ENCODE measurements at places on chromosomes 3 and 15.

DNA sequence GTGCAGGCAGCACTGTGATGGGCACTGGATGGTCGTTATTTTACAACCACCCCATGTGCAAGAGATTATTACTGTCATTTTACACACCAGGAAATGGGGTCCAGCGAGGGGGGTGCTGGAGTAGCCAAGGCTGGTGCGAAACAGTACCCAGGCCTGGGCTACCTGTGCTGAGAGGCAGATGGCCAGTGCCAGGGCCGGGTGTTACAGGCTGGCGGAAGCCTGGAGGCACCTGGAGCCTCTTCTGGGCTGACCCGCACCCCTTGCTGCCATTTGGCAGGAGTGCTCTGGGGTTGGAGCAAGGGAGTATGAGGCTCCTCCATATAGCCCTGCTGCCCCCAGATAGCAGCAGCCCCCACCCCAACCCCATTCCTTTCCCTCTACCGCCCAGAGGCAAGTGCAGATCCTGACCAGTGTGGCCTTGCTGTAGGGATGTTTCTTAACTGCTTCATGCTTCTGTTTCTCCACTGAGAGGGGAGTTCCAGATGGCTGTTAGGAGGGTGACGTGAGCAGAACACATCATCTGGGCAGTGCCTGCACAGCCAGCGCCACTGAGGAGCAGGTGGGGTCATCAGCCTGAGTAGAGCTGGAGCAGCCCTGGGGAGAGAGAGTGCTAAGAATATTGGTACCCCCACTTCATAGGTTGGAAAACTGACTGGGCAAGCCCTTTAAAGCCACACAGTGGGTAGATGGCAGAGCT, 15.3 kb downstream of the SNX33 start:
- DNase-seq = no peak

- DNase-seq = peak; percentile 11
Measured at GRCh38 chr3:149247929-149248691, 26.5 kb upstream of the CP start.

- DNase-seq = peak; percentile 56
Measured at GRCh38 chr3:64445109-64445943, 220.1 kb upstream of the PRICKLE2 start.

DNA sequence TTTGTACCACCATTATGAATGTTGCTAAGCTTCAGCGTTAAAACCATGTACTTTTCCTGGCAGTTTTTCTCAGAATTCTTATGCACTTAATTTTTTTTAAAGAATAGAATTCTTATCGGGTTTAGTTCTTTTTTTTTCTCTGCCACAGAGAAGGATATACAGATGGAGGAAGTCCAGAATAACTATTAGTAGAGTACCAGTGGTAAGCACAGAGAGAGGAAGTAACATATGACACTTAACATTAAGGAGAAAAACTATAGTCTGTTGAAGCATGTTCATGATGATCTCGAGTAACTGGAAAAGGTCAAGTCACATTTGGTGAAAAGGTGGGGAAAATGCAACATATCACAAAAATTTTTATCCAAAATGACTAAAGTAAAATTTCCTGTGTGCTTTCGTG, 68.9 kb downstream of the RNF13 start:
- DNase-seq = no peak

- DNase-seq = peak; percentile 18
Measured at GRCh38 chr3:10927551-10927950, 65.0 kb upstream of the SLC6A1 start.

DNA sequence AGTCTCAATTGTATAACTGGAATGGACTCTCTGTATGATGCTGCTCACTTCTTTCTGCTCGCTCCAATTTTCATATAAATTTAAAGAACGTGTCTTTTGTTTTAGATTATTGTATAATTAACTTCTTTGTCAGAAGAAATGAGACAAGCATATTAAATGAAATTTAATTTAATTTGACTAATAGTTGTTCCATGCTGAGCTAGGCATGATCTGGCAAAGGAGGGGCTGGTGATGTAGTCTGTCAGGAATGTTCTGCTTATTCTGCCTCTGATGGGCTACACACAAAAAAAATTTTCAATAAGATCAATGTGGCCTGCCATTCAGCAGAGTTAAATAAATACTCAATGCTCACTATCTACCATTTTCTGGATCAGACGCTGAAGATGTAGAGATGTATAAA, 208.4 kb upstream of the CD96 start:
- peak; percentile 35 for DNase-seq

- DNase-seq = peak; percentile 98
Measured at GRCh38 chr3:41267975-41268640, 68.8 kb downstream of the CTNNB1 start.

GRCh38 chr15:73318463-73319351, 50.1 kb downstream of the HCN4 start:
- DNase-seq = peak; percentile 20

- DNase-seq = no peak
Measured at GRCh38 chr3:7917443-7918151, 584.0 kb upstream of the LMCD1 start.

GRCh38 chr3:196903740-196904139, 36.0 kb downstream of the SENP5 start:
- no peak for DNase-seq

DNA sequence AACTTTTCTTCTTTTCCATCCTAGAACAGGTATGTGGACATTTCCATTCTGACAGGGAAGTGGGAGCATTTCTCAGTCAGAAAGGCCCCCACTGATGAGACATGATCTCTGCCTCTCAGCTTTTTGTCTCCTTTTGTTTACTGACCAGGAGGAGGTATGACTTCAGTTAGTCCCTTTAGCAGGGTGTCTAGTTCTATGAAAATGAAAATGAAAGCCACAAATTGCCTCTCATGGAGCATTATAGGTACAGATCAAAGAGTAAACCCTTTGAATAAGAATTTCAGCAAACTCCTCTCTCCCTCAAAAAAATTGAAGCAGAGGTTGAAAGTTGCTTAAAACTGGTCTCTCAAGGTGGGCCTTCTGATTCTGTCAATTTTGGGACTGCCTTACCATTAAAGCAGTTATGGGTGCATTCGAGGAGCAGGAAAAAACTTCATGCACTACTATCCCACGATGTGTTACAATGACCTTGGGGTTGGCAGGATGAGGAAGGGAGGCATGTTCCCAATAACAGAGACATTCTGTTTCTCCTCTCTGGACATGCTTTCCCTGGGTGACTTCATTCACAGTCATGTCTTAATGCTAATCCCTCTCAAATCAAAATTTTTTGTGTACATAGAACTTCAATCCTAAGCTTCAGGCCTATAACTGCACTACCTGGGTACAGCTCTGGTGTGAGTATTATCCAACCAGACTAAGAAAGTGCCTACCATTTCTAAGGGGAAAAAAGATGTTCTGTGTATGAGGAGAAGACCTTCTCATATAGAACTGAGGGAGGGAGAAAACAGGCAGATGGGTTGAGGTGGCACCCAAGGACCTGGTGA, 50.6 kb upstream of the TBC1D23 start:
- DNase-seq = peak; percentile 43

GRCh38 chr3:84444726-84445521, 513.9 kb upstream of the CADM2 start:
- DNase-seq = no peak

DNA sequence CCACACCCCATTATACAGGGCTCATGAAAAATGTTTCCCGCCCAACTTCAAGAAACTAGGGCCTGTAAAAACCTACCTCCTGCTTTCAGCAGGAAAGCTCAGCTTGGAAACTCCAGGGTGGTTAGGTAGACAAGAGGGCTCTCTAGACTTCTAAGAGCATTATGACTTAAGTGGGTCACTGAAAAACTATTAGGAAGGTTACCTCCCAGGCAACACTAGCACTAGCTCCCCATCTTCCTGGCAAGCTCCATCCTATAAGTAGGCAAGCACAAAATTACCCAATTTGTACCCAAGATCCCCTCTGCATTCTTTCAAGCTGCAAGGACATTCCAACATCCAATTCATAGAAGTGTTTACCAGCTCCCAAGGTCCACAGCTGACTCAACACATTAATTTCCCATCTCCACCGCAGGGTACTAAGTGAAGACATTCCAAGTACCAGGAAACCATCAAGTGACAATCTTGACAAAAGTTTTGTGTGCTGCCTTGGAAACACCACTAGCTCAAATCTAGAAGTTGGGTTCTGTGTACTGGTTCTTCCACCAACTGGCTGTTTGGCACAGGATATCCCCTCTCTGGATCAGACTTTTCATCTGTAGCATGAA, 46.9 kb downstream of the WNT5A start:
- DNase-seq = peak; percentile 39

DNA sequence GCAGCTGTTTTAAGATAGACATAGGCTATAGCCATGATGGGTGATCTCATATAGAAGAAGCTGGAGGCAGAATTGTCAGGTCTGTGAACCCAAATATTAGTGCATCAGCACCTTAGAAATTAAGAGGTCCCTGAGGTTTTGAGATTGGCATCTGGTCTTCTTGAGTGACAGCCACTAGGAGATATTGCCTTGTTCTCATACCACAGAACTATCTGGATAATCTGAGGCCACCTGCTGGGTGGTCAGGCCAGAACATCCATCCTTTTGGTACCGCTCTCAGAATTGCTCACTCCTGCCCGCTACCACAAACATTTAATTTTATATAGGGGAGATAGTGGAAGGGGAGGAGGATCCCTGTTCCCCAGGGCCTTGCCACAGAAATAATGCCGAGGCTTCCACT, 210.6 kb upstream of the ZPLD1 start:
- DNase-seq = peak; percentile 39

GRCh38 chr3:197028728-197029510, 698 bp downstream of the MELTF start:
- peak; percentile 41 for DNase-seq

GRCh38 chr3:138359919-138360868, 11.8 kb downstream of the MRAS start:
- DNase-seq = no peak

GRCh38 chr3:127365163-127365798, 77.4 kb upstream of the PRR20G start:
- DNase-seq = no peak

GRCh38 chr3:175307642-175308041, 448.5 kb downstream of the NAALADL2 start:
- DNase-seq = no peak

GRCh38 chr15:48300038-48300437, 31.2 kb upstream of the DUT start:
- no peak for DNase-seq

GRCh38 chr15:63663906-63664305, 66.7 kb downstream of the FBXL22 start:
- DNase-seq = no peak

DNA sequence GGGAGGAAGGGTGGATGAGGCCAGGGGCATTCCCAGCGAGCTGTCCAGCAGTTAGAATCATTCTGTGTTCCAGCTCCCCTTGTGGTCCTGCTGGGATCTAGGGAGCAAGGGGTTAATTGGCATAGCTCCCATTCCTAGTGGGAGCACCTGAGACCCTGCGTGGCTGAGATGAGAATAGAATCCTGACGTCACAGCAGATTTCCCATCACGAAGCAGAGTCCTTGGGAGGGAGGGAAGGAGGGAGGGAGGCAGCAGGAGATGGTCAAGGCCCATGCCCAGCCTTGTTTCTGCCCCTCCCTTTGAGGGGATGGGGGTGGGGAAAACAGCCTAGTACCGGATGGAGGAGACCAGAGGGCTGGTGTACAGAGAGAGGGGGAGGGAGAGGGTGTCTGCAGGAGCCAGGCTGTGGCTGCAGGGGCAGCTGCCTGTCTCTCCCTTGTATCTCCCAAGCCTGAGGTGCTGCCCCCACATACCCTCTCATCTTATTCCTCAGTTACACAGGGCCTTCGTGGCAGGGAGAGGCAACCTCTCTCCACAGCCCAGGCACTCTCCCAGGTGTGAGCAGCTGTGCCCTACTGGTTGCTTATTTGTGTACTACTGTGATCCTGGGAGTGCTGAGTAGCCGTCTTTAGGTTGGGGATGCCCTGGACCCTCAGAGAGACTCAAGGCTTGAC, 5.4 kb downstream of the TYRO3 start:
- DNase-seq = no peak

- DNase-seq = no peak
Measured at GRCh38 chr3:13866041-13866965, 13.6 kb downstream of the WNT7A start.

DNA sequence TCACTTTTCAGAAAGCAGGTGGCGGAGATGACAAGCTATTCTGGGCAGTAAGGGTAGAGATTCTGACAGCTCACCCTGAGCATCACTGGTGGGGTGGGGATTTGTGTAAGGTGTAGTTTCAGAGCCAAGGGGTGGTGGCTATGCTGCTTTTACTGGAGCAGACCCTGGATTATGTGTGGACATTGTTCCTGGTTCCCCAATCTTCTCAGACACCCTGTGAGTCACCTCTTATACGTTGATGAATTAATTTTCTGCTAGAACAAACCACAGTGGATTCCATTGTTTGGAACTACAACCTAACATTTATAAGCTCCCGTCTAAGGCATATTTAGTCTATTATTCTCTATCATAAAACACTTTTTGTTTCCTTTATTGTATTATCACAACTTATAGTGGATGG, 169.5 kb upstream of the COL8A1 start:
- no peak for DNase-seq

- DNase-seq = no peak
Measured at GRCh38 chr15:66986951-66987350, 78.5 kb upstream of the SMAD3 start.

DNA sequence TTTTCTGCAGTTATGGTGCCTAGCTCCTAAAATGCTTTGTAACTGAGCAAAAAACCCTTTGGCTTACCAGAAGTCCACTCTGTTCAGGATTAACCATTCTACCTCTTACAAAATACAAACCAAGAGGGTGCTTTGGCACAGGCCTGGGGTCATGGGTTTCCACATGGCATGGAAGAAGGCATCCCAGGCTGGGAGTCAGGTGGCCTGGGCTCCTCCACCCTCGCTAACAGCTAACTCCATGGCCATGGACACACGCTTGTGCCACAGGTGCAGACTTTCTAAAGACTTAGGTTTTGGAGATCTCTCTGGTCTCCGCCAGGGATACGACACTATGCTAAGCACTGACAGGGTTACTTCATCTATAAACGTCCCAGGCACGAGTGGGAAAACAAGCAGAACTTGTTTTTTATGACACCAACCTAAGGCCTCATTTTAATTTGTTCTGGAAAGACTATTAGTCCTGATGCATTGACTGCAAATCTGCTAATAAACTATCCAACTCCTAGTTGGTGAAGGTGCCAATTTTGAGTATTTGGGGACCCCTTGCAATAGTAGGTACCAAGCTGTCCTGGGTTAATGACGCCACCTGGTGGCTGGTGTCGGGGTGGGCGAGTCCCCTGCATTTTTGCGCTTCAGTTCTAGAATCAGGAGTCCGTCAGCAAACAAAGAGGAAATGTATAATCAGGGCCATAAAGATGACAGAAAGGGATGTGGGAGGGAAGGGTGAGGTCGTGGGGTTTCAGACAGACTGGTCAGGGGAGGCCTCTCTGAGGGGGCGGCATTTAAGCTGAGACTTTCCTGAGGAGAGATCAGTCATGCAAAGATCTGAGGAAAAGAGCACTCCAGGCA, 10.3 kb upstream of the ALDH1A3 start:
- no peak for DNase-seq

DNA sequence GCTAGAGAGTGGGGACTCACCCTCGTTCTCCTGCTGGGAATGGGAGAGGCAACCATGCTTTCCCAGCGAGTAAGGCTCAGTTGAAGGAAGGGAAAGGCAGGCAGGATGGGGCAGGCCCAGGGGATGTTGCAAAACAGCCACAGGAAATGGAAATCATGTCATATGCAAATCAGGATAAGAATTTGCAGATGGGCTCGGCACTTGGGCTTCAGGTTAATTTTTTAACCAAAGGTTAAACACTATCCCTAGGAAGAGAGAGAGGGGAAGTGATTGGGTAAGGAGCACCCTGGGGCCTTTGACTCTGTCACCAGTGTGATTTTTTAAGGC, 14.6 kb upstream of the PLA2G4E start:
- peak; percentile 30 for DNase-seq
